DMS79 (cell line): ENCODE measurements at places on chromosomes 12 and 14.

DNA sequence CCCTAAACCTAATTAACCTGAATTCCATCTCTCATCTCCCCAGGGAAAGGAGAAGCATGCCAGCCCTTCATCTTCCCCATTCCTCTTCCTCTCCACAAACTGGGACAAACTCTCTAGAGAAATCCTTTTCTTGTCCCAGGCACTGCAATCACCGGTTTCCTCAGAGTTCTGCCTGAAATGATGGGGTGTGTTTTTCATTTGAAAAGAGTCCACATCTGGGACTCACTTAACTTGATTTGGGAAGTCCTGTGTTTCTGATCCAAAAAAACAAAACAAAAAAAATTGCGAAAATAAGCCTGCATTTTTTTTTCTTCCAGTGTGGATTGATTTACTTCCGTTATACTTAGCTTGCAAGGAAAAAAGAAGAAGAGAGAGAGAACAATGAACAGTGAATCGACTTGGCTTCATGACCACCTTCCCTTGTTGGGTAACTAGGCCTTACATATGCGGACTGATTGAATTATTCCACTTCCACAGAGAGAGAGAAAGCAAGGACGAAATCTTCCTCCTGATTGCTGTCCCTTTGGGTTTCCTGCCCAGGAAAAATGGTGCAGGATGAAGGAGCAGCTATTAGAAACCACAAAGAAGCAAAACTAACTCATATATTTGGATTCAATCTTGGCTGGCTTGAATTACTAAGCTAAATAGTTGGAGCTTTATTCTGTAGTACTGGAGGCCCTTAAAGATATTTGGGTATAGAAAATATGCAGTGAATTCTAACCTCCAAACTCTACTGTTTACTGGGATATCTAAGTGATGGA, 506.2 kb upstream of the TBX3 start:
- no peak for DNase-seq

- no peak for DNase-seq
Observed at GRCh38 chr14:26846388-26846787, 248.6 kb upstream of the NOVA1 start.

GRCh38 chr14:76812093-76812421, 625 bp downstream of the ANGEL1 start:
- no peak for DNase-seq

DNA sequence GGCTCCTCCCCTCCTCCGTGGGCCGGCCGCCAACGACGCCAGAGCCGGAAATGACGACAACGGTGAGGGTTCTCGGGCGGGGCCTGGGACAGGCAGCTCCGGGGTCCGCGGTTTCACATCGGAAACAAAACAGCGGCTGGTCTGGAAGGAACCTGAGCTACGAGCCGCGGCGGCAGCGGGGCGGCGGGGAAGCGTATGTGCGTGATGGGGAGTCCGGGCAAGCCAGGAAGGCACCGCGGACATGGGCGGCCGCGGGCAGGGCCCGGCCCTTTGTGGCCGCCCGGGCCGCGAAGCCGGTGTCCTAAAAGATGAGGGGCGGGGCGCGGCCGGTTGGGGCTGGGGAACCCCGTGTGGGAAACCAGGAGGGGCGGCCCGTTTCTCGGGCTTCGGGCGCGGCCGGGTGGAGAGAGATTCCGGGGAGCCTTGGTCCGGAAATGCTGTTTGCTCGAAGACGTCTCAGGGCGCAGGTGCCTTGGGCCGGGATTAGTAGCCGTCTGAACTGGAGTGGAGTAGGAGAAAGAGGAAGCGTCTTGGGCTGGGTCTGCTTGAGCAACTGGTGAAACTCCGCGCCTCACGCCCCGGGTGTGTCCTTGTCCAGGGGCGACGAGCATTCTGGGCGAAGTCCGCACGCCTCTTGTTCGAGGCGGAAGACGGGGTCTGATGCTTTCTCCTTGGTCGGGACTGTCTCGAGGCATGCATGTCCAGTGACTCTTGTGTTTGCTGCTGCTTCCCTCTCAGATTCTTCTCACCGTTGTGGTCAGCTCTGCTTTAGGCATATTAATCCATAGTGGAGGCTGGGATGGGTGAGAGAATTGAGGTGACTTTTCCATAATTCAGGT, at the start of gene PSEN1:
Gene PSEN1 (plus strand): TSS at position 121 of the 839 bp plus-strand sequence. CDS start 11,513 bp downstream, outside the sequence.
- peak; percentile 89 for DNase-seq

- DNase-seq, result no peak
Observed at GRCh38 chr12:80843969-80844368, 93.8 kb downstream of the LIN7A start.

DNA sequence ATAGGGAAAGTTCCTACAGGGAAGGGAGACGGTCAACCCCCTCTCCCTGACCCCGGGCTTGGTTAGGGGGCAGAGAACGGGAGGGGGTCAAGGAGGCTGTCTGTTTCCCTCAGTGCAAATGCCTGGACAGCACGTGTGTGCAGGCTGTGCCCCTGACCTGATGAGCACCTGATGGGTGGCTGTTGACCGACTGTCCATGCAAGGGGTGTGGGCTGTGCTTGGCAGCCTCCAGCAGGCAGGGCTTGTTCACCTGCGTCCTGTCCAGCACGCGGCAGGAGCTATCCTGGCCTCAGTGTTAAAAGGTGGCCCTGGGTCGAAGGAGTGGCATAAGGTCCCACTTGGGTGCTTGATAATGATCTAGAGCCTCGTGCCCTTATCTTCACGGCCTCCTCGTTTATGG, 221.0 kb downstream of the CACNA1C start:
- no peak for DNase-seq

GRCh38 chr12:88897723-88898122, 317.5 kb upstream of the KITLG start:
- DNase-seq, result no peak

GRCh38 chr12:46936042-46936441, 110.2 kb upstream of the SLC38A4 start:
- no peak for DNase-seq

- DNase-seq, result no peak
Observed at GRCh38 chr14:100857233-100857922, 31.5 kb downstream of the MEG3 start.

- DNase-seq, result peak; percentile 61
Observed at GRCh38 chr12:105724641-105725040, 394.1 kb downstream of the C12orf75 start.

GRCh38 chr12:64036414-64036813, 185.7 kb downstream of the KICS2 start:
- no peak for DNase-seq

GRCh38 chr12:131380965-131381705, 329.8 kb upstream of the SFSWAP start:
- no peak for DNase-seq

GRCh38 chr12:29212682-29213403, 63.8 kb downstream of the FAR2 start:
- DNase-seq, result no peak

DNA sequence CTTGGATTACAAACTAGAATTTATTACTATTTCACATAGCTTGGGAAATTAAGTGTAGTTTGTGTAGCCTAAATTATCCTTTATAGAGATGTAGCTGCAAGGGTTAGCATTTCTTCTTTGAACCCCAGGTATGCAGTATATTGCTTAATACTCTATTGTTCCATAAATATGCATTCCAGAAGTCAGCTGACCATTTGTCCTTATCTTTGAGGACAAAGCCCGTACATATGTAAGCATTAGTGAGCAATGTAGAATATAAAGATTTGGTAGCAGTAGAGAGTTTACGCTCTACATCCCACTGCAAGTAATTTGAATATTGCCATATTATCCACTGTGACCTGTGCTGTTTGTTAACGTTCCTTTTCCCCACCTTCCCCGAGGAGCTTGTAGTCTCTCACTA, 26.9 kb downstream of the PPM1A start:
- DNase-seq, result no peak

DNA sequence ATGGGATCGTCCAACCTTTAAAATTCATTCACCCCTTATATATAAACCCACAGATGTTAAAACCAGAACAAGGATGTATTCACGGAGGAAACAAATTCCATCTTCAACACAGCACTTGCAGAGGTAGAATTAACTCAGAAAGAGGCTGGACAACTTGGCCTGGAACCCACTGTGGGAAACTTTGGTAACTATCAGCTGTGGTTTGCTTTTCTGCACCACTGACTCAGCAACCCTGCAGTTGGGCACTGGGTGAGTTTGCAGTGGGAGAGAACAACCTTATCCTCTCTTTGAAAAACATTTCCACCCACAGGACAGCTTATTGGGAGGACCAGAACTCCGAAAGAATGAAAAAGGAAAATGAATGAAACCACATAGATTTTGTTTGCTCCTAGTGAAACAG, 66.3 kb downstream of the ZNF664 start:
- no peak for DNase-seq

DNA sequence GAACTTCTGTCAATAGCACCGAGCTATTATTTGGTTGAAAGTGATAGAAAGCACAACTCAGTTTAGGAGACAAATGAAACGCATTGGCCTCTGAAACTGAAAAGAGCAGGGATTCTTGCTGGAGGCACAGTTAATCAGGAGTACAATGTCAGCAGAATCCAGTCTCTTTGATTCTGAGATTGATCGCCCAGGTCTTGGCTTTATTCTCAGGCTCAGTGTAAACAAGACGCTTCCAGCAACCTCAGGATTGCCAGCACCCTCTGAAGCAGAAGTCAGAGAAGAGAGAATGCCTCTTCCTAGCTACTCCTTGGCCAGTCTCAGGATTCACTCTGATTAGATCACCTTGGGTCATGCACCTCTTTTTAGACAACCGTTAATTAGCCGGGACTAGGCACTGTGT, 11.8 kb upstream of the OTUB2 start:
- no peak for DNase-seq

DNA sequence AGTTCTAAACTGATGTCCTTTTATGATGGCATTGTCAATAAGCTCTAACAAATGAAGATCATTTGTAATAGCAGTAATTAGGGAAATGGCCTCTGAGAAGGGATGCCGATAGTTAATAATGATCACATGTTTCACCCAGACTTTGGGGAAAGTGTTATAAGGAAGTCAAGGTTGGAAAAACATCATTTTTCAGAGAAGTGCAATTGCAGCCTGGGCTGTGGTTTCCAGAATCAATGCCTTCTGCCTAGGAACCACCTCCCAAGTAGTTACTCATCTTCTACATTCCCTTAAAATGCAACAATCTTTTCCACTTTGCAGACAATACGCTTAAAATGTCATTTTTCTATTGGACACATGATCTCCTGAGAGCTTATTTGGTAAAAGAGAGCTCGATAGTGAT, 879 bp downstream of the EDDM3A start:
- DNase-seq, result no peak

GRCh38 chr12:125057708-125058107, 7.5 kb upstream of the AACS start:
- no peak for DNase-seq

DNA sequence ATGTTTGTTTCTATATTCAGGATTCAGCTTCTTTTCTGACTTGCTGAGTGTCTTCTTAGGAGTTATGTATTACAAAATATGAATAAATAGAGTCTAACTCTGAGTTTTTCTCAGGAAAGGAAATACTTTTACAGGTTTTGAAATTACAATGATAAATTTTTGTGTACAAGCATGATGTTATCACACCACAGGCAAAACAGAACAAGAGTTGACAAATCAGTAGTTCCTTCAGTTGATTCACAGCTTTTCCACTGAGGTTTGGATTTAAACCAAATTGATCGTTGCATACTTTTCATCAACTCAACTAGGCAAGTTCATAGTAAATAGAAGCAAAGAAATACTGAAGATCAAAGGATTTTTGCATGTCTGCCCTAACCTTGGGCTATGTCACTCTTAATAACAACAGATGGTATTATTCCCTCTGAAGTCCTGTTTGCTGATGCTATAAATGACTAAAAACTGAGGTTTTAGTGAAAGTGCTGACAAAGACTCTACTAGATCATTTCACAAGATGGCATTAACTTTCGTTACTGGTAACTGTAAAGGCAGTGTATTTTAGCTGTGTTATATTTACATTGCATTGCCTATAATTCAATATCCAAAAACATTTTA, 520.2 kb downstream of the FLRT2 start:
- no peak for DNase-seq

- DNase-seq, result peak; percentile 42
Observed at GRCh38 chr12:41365653-41366171, 177.6 kb downstream of the PDZRN4 start.

- DNase-seq, result no peak
Observed at GRCh38 chr12:47413806-47414205, 292.0 kb downstream of the RPAP3 start.

DNA sequence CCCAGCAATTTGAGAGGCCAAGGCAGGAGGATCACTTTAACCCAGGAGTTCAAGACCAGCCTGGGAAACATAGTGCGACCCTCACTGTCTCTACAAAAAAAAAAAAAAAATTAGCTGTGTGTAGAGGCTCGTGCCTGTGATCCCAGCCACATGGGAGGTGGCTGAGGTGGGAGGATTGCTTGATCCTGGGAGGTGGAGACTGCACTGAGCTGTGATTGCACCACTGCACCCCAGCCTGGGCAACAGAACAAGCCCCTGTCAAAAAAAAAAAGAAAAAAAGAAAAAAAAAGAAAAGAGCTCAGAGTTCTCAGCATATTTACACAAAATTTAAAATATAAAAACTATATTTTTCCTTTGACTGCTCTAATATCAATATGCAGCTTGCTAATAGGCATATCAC, 260.8 kb downstream of the SYT1 start:
- DNase-seq, result no peak

GRCh38 chr12:45959728-45960127, 30.6 kb downstream of the SCAF11 start:
- no peak for DNase-seq

DNA sequence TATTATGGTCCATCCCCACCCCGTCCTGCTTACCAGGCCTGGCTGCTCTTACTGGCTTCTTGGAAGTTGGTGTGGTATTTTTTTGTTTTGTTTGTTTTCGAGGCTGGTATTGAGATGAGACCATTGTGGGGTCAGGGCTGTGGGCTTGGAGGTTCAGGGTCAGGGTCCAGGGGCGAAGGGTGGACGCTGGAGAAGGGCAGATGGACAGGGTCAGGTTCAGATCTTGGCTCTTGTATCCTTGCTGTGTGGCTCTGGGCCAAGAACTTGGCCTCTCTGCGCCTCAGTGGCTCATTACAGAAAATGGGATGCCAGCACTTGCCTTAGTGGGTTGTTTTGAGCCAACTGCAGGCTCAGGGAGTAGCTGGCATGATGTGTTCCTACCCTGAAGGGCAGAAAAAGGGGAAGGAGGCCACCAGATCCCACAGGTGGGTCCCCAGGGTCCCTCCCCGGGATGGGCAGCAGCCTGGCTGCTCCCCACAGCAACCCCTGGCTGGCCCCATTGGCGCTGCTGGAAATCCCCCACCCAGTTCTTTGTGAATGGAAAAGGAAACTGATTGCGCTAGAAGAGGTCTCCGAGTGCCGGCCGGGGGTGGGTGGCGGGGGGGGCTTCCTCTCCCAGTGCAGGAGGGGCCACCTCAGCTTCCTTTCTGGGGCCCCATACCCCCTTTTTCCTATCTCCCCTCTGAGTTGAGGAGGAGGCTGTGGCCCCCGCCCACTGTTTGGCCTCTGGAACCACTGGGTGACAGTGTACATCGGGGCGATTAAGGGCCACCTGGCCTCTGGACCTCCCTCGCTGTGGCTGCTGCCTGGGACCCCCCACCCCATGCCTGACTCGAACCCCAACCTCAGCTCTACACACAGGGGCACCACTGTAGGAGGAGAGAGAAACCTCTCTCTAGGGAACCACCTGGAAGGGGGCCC, 25.0 kb downstream of the SH2B3 start:
- no peak for DNase-seq
